SW480 (cell line): ENCODE measurements at places on chromosomes 3 and 15.

DNA sequence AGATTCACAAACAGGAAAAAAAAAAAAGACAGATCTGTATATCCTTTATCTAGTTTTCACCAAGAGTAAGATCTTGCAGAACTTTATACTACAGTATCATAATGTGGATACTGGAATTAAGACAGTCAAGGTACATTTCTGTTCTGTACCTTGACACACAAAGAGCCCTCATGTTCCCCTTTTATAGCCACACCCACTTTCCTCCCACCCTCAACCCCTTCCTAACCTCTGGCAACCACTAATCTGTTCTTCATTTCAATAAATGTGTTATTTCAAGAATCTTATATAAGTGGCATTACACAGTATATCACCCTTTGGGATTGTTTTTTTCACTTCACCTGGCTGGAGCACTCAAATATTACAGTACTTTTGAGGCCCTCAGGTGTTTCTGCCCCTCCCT, 3.6 kb upstream of the RAB6B start:
- no peak for DNase-seq

DNA sequence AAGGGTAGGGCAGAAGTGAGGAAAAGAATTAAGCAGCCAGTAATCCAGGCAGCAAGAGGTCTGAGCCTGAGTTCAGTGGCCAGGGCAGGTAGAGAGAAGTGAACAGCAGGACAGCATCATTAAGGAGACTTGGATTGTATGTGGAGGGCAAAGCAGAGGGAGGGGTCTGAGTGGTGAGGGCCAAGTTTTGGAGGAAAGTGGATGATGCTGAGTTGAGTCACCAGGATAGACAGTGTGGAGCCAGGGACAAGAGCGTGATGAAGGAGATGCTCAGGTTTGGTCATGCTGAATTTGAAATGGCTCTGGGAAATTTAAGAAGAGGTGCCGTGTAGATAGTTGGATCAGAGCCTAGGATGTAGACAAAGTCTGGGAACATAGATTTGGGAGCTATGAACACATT, 93.1 kb downstream of the ARHGEF26 start:
- no peak for DNase-seq

DNA sequence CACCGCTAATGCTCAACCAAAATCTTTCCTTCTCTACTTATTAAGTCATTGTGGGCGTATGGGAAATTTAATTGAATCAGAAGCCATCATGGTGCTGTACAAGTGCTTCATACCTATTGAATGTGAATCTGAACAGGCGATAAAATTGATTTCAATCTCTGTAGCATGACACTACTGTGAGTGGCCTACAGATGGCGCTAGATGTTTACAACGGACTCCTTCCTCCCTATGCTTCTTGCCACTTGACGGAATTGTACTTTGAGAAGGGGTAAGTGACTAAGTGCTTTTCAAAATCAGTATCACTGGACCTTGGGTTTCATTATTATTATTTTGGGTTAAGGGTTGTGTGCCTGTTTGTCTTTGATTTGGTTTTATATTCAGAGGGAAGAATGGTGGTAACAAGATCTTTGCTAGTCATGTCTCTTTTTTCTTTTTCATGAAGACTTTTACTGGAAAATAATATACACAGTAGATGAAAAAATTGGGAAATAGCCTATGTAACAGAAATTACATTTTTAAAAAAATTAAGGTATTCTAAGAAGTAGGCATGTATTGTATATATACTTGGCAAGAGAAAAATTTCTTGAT, 35.4 kb downstream of the ACP3 start:
- DNase-seq = peak; percentile 77

DNA sequence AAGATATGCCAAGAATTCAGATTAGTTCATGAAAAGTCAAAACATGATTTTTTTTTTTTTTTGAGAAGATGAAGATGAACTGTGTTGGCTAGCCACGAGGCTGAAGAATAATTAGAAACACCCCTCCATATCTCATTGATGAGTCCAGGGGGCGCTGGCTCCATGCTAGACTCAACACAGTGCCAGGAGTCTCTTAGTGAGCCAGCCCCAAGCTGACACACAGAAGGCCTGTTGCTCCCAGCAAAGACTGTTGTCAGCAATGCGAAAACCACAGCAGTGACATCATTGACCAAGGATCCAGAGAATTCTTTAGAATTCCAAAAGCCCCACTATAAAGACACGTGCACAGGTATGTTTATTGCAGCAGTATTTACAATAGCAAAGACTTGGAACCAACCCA, 185.2 kb downstream of the ANXA2 start:
- peak; percentile 65 for DNase-seq

GRCh38 chr3:47646362-47646761, 67.7 kb upstream of the CSPG5 start:
- no peak for DNase-seq

DNA sequence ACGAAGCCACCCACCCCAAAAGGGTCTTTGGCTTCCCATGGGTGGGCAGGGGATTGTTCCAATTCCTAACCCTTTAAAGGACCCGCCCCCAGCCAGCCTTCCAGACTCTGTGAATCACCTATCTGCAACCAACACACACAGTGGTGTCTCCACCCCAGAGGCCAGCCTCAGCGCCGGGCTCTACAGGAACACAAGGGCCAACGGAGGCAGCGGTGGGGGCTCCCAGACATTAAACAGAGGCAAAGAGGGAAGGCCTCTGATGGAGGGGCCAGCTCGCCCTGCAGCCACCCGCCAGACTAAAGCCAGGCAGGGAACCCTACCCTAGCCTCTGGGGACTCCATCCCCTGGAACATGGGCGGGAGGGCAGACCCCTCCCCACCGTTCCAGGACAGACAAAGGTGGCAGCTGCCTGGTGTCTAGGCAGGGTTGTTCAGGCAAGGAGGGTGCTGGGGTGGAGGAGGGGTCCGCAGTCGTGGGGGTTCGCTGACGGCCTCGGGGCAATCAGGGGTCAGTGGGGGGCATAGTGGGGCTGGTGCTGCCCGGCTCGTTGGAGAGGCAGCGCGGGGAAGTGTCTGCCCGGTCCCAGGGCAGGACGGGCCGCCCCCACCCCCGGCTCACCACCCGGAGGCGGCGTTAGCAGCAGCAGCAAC, 448 bp downstream of the SHISA5 start:
- DNase-seq = no peak

DNA sequence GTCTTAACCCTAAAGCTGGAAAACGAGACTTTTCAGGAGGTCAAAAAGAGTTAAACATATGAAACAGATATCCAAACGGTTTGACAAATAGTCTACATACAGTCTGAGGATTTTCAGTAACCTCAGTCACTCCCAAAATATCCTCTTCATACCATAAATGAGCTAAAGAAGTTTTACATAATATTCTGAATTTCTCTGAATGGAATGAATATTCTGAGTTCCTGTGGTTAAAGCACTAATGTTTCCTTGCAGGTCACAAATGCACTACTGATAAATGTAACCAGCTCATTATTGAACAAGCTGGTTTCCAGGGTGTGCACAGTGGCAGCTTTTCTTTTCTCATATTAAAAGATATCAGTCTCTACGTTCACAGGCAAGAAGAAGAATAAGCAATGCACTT, 137.4 kb upstream of the POU1F1 start:
- DNase-seq = no peak

DNA sequence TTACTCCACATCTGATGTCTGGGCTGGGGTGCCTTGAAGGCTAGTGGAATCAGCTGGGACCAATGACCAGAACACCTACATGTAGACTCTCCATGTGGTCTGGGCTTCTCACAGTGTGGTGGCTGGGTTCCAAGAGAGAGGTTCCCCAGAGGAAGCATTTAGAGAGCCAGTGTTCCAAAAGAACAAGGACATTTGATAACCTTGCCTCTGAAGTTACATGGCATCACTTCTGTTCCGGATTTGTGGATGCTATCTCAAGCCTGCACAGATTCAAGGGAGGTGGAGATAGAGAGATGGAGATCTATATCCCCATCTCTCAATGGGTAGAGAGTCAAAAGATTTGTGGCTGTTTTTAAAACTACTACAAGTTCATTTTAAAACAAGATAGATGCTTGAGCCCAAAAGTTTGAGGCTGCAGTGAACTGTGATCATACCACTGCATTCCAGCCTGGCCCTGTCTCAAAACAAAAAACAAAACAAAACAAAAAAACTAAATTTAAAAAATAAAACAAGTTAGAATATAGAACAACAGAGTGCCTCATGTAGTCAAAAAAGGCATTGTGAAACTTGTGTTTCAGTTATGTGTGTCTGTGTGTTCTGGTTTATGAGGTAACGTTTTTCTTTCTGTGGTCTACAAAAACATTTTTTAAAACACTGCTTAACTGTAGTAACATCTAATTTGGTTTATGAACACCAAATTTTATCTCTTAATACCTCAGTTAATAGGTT, 44.8 kb downstream of the PDE8A start:
- DNase-seq = no peak

- no peak for DNase-seq
These were observed 82.7 kb upstream of the LRIG1 start for GRCh38 chr3:66583424-66584040.

DNA sequence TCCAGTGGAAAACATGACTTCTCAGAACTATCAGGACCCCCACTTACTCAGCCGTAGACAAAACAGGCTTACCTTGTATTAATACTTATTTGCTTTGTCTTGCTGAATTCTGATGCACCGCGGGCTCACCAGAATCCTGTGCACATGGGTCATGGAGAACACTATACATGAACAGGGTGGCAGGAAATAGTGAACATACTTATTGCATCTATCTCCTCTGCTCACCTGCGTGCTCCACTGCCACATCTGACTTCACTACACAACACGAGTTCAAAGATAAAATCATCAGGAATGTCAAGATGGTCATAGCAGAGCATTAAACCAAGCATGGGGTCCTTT, 10.7 kb upstream of the MAPK6 start:
- no peak for DNase-seq

DNA sequence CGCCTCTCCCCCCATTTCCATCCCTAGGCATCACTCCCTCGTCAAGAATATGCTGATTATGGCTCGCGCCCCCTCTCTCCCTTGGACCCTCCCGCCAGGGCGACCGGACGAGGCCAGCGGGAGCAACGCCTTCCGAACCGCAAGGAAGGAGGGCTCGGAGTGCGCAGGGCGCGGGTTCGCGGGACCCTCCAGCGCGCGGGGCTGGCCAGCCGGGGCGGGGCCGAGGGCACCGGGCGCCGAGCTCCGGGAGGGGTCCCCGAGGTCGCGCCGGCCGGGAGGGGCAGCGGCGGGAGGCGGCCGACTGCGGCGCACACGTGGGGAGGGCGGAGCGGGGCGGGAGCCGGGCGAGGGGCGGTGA, 483 bp downstream of the EHD4 start:
- no peak for DNase-seq

DNA sequence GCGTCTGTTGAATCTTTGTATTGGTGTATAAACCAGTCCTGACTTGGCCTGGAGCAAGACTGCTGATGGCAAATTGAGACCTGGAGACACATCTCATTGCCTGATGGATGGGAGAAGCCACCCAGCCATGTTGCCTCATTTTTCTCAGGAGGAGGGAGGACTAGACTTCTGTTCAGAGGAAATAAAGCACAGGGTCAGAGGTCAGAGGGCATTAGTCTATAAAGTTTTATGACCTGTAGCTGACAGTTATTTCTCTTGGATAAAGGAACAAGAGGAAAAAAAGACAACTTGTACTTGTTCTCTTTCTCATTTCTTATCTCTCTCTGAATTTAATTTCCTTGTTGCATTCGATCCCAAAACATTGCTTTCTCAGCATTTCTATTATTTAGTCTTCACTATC, 775.9 kb downstream of the SQOR start:
- no peak for DNase-seq

DNA sequence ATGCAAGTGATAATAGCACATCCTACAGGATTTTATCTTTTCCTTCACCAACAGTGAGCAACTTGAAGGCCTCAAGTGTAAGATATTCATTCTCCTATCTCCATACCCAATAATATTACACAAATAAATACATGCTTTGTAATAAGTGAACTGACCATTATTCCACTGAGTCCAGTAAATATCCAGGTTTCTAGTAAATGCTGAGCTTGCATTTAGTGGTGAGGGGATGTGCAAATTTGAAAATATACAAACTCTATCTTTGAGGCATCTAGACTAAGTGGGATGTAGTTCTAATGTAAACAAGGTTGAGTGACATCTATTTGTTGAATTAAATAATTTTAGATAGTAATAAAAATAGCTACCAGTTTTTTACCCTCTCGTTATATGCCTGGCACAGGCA, 587.6 kb upstream of the IL12A start:
- DNase-seq = no peak

GRCh38 chr3:47149339-47149933, 14.5 kb downstream of the SETD2 start:
- no peak for DNase-seq

GRCh38 chr3:23304424-23304823, 101.3 kb downstream of the UBE2E2 start:
- DNase-seq = no peak

- DNase-seq = no peak
These were observed 21.5 kb upstream of the PTPN23 start for GRCh38 chr3:47359323-47359722.

- DNase-seq = no peak
These were observed 29.8 kb downstream of the GOLGA8S start for GRCh38 chr15:23384371-23384770.
